ENCODE measurements at places on chromosomes 3 and 15.

DNA sequence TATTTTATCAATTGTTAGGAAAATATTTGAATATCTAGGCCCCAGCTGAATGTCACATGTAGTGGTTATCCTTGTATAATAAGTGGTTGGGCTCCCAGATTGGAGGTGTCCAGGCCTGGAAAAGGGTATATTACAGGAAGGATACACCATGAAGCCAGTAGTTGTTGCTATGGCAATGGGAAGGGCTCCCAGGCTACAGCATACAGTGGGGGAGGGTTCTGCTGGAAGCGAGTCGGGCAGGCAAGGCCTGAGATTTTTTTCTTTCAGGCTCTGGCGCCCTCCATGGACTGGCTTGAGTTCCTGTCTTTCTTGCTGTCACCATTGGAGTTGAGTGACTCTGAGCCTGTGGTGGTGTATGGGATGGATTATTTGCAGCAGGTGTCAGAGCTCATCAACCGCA lies 8.9 kb downstream of the ECE2 start:
- DNase-seq = no peak

DNA sequence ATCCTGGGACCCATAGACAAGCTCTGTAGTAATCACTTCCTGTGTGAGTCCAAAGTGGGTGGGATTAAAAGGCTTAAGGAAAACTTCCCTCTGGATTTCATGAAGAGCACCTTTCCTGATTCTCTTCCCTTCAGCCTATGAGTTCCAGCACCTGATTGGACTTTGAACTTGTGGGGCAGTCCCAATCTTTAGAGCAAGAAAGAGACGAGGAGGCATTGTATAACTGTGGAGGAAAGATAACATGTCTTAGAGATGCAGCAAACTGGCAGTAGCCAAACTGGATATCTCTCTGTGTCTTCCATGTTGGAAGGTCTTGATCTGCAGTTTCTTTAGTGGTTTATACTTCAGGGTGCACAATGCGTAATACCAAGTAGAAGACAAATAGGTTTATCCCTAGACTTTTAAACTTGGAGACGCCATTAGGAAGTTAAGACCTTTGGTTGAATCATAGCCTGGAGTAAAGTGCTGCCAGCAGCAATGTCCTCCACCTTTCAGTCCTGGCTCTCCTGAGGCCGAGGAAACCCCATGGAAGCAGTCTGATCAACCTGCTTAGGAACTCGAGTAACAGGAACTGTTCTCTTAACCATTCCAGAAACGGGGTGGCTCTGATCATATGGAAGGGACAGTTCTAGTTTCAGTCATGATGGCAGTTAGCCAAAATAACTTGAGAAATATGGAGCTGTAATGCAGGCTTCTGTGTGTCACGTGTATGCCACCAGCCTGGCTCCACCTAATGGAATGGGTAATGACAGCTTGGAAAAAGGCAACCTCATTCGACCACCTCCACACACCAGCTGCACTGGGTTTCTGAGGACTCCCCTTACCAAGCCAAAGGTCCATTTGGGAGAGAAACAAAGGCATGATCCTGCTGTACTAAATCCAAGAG lies 4.7 kb downstream of the EIF1B start:
- no peak for DNase-seq

DNA sequence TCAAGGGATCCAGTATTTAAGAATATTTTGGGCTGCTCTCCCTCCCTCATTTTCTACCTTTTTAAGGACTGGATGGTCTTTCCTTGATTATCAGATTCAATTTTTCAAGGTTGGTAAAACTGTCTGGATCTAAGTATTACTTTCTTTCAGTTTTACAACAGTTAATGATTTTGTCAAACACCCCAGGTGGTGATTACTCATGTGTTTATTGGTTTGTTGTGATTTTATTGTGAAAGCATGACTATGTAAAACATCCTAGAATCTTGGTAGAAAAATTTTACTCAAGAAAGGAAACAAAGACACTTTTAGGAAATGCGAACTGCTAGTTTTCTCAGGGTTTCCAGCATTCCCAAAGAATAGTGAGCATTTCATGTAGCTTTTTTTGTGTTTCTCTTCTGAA lies 7.3 kb downstream of the GTF2E1 start:
- DNase-seq = no peak

GRCh38 chr15:89758981-89759380 lies 7.9 kb upstream of the MESP1 start:
- DNase-seq = no peak

DNA sequence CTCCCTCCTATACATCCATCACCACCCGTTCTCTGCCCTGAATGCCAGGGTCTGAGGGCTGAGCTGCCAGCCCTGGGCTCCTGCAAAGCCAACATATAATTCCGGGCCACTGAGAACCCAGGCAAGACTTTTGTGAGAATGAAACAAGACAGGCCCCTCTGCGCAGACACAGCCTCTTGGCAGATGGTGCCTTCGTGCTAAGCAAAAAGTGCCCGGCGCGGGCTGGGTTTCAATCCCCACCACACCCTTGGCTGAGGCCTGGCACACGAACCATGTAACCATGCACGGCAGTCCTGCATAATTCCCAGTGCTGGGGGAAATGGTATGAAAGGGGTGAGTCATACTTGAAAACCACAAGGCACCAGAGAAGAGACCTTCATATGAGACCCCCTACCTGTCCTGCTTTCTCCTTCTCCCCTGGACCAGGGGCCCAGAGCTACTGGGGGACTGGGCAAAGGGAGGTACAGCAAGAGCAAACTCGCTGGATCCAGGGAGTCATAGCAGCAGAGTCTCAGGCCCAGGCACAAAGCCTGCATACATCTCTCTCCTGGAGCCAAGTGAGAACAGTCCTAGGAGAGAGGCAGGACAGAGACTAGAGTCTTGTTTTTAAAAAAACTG lies 26.1 kb upstream of the LOXL1 start:
- DNase-seq = no peak

DNA sequence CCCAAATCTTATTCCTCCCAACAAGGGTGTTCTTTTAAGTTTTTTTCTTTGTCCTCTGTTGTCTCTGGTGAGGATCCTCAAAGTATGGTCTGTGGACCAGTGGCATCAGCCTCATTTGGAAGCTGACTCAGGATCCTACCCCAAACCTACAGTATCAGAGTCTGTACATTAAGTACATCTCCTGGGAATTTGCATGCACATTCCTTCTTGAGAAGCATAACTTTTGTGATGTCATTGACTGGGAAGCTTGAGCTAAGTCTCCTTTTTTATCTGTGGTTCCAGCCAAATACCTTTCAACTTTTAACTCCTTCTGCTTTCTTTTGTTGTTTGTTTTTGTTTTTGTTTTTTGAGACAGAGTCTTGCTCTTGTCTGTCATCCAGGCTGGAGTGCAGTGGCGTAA lies 40.5 kb downstream of the ARMC8 start:
- DNase-seq = no peak

- no peak for DNase-seq
Measured at GRCh38 chr3:128128251-128128650, 4.6 kb upstream of the RUVBL1 start.

DNA sequence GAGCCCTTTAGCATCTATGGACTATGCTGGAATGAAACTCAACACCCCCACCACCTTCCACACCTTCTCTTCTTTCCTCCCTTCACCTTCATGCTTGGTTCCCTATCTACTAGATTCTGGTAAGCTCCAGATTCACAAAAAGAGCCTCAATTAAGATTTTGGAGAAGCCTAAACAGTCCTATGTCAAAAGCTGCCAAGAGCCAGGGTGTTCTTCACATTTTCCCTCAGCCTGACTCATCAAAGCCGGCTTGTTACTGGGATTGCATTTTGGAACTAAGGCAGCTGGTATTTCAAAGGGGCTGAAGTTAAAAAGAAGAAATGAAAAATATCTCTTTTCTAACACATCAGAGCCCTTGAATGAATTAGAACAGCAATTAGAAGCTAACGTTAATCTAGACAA lies 247.7 kb downstream of the MYRIP start:
- no peak for DNase-seq

All from liver (tissue), 10 donors.